NCI-H2081 treated with DMSO at 0.1 percent for 48 hours (cell line): ENCODE measurements at places on chromosomes 7 and 10.

DNA sequence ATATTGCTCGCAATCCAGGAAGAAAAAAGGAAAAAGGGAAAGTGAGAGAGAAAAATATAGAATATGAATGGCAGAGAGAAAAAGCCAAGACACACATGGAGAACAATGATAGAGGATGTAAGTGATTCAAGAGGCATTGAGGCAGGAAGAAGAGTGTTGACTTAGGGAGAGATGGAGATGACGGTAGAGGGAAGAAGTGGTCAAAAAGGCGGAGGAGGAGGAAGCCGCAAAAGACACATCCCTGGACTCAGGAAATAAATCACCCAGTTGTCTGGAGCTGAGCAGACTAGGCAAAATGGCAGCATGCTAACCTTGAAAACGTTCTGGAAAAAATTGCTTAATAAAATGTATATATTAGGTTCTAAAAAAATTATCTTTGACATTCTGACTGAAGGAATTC is 17.7 kb upstream of the GPR37 start:
- no peak for DNase-seq

DNA sequence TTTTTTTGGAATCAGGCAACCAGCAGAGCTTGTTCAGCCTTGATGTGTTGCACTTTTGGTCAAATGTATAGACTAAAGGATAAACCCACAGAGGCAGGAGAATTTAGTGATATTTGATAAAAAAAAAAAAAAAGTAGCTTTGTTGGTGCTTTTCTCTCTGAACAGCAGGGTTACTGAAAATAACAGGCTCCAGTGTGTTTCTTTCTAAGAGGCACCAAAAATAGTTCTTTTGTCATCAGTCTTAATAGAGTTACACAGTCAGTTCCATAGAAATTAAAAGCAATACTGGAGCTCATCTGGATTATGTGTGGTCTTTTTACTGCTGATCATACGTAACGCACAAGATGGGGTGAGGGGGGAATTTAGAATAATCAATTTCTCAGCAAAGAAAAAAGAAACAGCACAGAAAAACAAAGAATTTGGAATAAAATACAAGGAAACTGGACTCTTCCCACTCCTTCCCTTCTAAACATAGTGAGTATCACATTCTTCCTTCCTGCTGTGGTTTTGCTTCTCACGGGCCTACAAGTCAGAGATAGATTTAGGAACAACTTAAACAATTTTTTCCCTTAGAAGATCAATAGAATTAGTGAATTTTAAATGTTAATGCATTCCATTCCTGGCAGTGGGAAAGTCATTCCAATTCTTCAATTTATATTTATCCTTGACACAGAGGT is 178.8 kb upstream of the AKR1E2 start:
- no peak for DNase-seq

DNA sequence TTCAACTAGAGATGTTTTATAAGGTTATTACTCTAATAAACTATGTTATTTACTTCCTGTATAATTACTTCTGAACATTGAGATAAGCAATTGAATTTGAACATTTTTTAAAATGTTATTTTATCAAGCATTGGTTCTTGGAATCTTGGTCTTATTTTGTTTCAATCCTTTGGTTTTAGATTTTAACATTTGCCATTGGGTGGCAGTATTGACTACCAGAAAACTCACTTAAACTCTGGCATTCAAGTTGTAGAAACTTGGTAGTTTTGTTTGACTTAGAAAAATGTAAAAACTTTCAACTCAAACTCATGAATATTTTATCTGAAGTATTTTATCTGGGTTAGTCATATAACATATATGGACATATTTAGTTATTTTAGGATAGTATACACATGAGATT is 48.1 kb downstream of the ATRNL1 start:
- DNase-seq, result no peak

GRCh38 chr7:143510854-143511592 is 33.4 kb downstream of the TAS2R41 start:
- DNase-seq, result no peak

GRCh38 chr10:86355571-86356038 is 11.0 kb downstream of the GRID1 start:
- no peak for DNase-seq

DNA sequence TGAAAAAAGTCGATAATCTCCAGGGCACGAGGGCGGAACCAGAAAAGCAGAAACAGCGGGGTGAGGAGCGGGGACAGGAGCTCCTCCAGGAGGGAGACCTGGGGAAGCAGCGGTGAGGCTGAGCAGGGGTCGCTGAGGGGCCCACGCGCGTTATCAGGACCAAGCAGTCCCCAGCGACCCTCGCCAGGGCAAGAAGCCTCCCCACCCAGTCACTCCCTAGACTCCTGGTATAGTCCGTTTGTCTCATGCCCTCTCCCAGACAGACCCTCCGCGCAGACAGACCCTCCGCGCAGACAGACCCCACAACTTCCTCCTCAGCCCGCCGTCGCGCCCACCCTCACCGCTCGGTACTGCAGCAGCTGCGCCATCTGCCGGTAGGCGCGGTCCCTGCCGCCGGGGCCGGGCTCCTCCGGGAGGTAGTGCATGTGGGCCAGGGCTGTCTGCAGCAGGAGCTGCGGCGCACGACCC is 6.3 kb downstream of the ATG9B start:
- no peak for DNase-seq

GRCh38 chr10:123142701-123143161 is 5.2 kb upstream of the HMX2 start:
- no peak for DNase-seq

GRCh38 chr10:33460505-33461294 is 126.2 kb upstream of the NRP1 start:
- DNase-seq, result no peak

GRCh38 chr7:1028775-1029636 is 15.3 kb upstream of the GPR146 start:
- no peak for DNase-seq

DNA sequence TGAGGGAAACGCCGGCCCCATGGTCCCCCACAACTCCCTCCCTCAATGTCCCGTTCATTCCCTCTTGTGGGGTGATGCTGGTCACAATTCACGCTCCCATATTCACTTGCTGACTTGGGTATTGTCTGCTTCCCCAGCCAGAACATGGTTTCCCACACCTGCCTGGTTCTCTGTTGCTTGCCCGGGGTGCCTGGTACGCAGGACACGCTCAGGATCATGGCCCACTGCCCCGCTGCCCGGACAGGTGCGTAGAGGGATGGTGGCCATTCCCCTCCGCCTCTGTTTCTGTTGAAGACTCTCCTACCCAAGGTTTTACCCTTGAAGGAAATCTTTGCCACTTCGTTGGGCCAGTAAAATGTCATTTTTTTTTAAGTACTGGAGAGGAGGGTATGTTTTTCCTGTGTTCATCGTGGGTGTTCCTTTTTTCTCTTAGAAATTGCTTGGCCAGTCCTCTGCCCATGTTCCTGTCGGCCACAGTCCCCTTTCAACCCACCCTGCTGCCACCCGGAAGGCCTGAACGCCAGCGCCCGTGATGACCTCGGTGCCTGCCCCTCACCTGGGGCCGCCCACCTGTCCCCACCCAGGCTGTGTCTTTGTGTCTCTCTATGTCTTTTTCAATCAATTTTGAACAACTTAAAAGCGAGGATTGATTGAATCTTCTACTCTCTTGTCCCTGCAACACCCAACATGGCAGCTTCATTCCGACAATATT is 38.2 kb downstream of the FOXL3 start:
- DNase-seq, result no peak

- DNase-seq, result no peak
Measured at GRCh38 chr7:28520074-28521015, 108.0 kb downstream of the CREB5 start.

DNA sequence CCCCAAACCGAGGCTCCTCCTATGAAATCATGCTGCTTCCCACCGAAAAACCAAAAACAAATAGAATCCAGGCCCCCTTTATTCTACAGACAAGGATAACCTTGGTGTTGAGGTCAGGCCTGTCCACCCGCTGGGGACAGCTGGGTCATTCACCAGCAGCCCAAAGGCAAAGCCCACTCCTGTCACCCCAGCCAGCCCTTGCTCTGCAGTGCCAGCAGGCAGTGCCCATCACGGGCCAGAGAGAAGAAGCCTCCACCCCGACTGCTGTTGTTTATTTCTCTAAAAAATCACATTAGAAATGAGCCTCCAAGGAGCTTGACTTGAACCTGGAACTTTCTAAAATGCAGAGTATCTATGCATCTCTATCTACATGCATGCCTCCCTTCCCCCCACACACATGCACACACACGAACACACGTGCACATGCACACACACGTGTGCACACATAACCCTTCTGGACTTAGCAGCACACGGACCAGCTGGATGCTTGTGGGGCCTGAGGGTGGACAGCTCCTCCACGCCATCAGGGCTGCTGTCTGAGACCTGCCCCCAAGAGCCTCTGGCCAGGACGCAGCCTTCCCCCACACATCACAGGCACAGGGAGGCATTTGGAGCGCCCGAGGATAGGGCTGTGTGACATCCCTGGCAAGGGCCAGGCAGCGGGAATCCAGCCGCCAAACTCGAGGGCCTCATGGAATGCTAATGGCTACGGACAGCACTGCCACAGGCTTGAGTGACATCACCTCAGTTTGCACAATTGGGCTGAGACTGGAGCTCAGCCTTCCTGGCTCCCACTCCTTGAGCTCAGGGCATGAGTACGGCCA is 22.8 kb downstream of the PRKAG2 start:
- no peak for DNase-seq

DNA sequence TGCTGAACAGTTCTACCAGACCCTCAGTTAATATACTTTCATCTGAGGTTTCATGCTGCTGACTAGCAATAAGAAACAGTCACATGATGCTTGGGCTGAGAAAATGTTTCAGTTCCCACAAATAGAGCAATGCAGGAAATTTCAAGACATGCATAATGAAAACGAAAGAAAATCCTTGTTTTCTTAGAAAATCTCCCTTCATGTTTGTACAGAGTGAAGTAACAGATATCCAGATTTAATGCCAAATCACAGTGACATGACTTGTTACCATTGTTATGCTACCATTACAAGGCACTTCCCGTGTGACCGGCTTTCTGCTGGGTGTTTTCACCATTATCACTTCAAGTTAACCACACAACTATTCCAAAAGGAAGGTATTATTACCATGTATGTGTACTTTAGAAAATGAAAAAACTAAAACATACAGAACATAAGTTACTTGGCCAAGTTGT is 121.7 kb downstream of the DOCK4 start:
- no peak for DNase-seq

DNA sequence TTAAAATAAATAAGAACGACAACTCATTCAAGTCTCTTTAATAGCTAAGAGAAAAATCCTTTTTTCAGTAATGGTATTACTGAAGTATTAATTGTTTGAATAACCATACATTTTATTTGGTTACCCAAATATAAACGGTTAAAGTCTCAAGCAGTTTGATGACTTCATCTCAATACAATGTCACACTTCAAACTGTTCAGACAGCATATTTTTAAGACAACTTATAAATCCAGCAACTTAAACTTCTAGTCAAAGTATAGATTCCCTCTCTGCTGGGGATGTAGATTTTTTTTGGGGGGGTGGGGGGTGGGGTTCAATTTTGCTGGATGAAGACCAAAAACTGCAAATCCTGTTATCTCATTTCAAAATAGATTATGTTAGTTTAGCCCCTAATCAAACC is 42.0 kb downstream of the GNA12 start:
- no peak for DNase-seq

- DNase-seq, result peak; percentile 1
Measured at GRCh38 chr10:118850418-118851061, 95.8 kb upstream of the CACUL1 start.

DNA sequence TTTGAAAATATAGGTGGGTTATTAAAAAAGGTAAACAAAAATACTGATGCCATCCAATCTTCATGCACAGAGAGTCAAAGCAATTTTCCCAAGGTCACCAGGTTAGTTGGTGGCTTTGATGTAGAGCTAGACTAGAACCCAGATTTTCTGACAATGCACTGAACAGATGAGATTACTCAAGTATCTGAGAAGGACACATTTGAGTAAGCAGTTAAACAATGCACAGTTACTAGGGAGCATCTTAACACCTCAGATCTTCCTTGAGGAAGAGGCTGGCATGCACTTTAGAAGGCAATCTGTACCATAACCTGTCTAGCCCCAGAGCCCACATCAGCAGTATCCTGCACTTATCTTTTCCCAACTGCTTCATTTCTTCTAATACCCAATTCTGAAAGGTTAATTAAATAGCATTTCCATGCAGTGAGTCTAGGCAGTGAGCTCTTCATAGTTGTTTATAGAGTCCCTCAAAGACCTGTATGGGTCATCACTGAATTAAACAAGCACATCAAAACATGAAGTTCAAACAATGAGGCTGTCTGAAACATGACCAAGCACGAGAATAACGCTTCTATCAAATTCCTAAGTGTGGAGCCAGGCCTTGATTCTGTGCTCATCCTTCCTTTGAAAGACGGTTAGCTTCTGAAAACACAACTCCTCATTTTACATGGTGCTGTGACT is 38.2 kb upstream of the ANK3 start:
- DNase-seq, result no peak

DNA sequence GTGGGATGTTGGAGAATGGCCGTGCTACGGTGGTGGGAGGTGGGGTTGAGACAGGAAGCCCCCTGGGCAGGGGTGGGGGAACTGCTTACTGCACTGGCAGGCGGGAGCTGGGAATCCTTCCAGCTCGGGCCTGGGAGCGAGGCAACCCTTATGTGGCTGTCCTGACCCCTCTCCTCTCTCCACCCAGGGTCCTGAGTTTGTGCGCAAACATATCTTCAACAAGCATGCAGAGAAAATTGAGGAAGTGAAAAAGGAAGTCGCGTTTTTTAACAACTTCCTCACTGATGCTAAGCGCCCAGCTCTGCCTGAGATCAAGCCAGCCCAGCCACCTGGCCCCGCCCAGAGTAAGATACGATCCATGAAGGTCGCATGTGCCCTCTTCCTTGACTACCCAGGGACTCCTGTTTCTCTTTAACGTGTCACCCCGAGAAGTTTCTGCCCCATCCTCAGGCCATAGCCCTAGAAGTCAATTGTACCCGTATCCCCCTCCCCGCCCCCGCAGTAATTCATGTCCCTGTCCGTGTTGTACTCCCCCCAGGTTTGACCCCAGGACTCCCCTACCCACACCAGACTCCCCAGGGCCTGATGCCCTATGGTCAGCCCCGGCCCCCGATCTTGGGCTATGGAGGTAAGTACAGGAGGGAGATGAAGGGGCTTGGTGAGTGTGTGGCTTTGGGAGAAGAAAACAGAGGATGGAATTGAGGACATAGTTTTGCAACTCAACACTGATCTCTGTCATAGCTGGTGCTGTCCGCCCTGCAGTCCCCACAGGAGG is 1.8 kb downstream of the UFSP1 start:
- DNase-seq, result no peak

DNA sequence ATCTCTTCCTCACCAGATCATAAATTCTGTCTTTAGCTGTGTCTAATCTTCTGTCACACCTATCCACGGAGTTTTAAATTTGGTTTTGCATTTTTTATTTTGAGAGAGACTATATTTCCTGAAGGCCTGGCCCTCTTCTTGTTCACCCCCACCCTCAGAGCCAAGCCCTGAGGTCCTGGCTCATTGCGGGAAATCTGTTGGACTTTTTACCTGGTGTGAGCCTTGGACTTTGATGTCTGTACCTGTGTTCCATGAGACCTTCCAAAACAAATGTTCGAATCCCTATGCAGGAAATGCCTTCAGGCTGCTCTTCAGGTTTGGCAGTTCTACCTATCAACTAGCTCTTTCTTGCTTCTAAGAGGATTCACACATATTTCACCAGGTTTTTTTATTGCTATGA is 175.2 kb upstream of the GRB10 start:
- no peak for DNase-seq

- no peak for DNase-seq
Measured at GRCh38 chr7:16944936-16945335, 63.2 kb upstream of the AGR3 start.
